ENCODE measurements at places on chromosomes 5 and 9.

GRCh38 chr5:96492459-96493047 lies 59.5 kb upstream of the PCSK1 start:
- DNase-seq: no peak

DNA sequence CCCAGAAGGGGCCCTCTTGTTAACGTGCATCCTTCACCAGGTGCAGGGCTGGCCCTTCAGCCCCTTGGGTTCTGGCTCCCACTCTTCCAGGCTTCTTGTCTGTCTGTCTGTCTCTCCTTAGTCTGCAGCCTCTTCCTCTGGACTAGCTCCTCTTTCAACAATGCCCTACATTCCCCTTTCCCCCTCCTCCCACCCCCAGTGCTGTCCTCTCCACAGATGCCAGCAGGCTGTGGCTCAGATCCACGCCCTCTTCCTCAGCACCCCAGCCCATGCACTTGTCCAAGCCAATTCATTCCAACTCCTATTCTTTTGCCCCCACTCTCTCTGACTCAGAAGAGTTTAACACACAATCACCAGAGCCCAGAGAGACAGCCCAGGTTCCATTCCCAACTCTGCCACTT lies 45.2 kb upstream of the ALDH1B1 start:
- no peak for DNase-seq

GRCh38 chr9:115267790-115268189 lies 149.8 kb upstream of the TNC start:
- DNase-seq: no peak

DNA sequence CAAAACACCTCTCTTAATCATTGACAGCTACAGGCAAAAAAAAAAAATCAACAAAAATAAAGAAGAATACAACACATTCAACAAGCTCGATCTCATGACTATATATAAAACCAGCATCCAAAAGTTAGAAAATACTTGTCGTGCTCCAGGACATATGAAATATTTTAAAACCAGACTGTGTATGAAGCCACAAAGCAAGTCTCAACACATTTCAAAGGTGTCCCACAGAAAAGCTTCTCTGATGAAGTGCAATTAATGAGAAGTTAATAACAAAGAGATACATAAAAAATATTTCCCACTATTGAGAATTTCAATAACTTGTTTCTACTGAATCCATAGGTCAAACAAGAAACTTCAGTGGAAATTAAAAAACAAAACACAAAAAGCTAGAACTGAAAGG lies 178.7 kb downstream of the PLK2 start:
- DNase-seq: no peak

- DNase-seq: no peak
Measured at GRCh38 chr9:3332802-3333201, 193.0 kb downstream of the RFX3 start.

DNA sequence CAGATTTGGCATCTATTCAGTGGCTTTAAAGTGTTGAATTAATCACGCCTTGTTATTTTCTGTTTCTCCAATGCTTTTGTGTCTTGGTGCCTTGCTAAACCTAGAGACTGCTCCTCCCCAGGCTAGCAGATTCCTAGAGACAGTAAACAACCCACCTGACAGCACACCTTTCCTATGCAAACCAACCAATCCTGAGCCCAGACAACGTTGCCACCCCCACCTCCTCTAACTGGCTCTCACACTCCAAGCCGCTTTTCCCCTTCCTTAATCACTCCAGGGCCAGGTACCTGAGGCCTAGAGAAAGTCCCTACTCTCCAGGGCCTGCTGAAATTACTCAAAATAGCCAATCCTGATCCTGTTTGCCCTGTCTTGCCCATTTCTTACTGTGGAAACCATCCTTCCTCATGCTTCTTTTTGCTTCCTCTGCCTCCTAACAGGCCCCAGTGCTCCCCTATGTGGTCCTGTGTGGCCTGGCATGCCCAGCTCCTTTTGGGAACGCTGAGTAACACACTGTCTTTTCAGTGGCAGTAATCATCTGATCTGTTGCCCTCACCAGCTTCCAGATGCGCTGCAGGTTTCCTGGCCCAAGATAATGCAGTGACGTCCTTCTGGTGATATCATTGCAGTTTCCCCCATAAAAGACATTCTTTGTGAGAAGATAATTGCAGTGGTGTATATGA lies 53.4 kb downstream of the GAS1 start:
- no peak for DNase-seq

- DNase-seq: no peak
Measured at GRCh38 chr5:36066001-36066539, 612 bp downstream of the UGT3A2 start.

GRCh38 chr9:128026255-128026772 lies 40.8 kb downstream of the NAIF1 start:
- no peak for DNase-seq

DNA sequence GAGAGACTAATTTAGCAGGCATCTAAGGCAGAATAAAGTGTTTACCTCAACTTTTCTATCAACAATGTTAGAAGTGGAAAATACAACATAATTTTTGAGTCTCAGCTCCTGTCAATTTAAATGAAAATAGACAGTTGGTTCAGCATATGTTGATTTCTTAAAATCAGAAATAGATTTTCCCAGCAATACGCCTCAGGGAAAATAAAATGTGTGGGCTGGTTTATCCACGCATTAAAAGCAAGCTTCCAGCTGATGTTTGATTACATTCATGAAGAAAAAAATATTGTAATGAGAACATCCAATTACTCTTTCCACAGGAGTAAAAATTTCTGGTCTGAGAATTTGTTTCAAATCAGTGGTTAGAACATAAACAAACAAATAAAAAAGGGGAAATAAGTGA lies 166.3 kb downstream of the PDE4D start:
- DNase-seq: no peak

DNA sequence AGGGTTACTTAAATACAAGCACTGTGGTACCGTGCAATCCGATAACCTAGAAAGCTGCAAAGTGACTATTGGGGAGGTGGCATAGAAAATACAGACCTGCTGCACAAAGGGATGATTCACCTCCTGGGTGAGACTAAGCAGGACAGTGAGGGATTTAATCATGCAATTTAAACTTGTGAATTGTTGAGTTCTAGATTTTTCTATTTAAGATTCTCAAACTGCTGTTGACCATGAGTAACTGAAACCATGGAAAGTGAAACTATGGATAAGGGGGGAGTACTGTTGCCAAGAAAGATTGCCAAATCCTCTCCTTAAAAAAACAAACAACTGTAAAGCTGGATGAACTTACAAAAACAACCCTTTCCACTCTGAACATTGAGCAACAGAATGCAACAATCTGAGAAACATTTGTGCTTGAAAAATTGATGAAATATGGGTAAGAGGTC lies 61.5 kb upstream of the NUDT12 start:
- DNase-seq: no peak

DNA sequence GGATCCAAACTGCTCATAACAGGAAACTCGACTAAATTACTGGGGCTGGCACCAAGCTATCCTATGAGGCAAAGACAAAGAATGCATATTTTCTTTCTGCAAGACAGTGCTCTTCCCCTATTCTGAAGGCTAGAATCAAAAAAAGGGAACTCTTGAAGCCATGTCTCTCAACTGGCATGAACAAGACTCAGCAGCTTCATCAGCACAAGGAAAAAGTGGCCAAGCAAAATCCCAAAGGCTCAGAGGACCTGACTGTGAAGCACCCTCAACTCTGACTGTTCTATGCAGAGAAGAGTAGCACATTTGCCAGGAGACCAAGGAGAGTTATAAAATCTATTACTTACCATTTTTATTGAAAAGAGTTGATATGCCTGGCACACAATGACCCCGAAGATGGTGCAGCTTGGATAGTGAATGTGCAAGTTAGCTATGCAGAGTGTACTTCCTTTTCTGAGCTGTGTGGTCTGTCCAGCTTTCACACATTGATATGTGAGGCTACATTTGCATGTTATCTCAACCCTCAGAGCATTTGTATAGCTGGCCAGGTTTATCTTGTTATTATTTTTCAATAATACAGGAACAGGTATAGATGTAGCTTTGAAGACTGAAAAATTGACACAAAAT lies 51.0 kb upstream of the FYB1 start:
- peak; percentile 68 for DNase-seq

GRCh38 chr9:99368341-99369326 lies 146.6 kb downstream of the SEC61B start:
- peak; percentile 55 for DNase-seq

DNA sequence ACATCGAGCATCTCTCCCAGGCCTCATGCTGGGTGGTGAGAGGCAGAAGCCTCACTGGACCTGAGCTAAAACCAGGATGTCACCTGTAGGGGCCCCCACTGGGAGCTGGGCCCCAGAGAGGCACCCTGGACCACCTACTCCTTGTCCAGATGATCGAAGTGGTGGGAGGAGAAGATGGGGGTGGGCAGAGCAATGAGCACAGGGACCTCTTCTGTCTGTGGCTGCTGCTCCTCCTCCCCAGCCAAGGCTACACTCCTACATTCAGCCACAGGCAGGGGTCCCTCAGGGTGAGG lies 227.5 kb downstream of the CACNA1B start:
- DNase-seq: no peak

DNA sequence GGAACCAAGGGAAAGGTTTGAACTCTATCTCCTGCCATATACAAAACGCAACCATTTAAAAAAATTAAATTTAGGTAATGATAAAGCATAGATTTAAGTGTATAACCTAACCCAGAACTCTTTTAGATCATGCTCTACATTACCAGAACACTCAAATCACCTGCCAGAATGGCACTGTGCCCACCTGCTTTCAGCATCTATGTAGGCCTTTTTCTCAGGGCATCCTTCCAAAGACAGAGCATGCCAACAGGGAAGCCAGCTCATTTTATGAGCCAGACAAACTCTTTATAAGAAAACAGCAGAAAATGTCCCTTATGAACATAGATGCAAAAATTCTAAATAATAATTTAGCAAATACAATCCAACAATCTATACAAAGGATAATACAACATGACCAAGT lies 47.9 kb upstream of the SMAD5 start:
- DNase-seq: no peak

DNA sequence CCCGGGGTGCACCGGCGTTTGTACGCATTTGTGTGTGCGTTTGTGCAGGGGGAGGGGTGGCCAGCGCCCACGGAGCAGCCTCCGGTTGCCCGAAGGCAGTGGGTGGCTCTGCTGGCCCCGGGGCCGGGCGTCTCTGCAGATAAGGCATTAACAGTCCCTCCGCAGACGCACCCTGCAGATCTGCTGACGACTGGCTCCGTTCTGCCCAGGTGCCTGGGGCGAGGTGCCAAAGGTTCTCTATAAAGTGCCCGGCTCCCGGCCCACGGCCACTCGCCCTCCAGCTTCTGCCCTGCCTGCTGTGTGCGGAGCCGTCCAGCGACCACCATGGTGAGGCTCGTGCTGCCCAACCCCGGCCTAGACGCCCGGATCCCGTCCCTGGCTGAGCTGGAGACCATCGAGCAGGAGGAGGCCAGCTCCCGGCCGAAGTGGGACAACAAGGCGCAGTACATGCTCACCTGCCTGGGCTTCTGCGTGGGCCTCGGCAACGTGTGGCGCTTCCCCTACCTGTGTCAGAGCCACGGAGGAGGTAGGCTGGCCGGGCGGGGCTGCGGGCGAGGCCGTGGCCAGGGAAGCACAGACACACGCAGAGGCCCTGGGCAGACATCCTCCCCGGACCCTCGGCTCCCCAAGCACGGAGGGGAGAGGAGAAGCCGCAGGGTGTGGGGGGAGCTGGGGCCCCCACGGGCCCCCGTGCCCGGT lies at the start of gene SLC6A19:
SLC6A19 (plus strand) TSS at position 269 of the 699 bp plus-strand sequence; CDS start at position 325, 56 bp downstream.
- DNase-seq: no peak

DNA sequence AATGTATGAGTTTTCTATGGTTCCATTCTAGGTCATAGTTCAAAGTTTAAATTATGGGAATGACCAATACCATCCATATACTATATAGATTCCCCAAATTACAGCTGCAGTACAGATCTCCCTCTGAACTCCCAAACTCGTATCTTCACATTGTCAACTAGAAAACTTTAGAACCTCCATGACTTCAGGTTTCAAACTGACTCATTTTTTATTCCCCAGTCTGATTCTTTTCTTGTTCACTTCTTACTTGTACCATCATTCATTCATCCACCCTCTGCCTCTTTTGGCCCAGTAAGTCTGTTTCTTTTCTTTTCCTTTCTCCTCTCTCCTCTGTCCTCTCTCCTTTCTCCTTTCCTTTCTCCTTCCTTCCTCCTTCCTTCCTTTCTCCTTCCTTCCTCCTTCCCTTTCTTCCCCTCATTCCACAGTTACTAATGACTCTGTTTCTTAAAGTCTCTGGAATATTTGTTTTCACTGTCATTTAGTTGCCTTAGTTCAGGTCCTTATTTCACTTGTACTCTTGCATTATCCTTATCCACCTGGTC lies 30.5 kb downstream of the RAD23B start:
- DNase-seq: no peak

- DNase-seq: no peak
Measured at GRCh38 chr9:17622141-17622540, 43.3 kb downstream of the SH3GL2 start.

DNA sequence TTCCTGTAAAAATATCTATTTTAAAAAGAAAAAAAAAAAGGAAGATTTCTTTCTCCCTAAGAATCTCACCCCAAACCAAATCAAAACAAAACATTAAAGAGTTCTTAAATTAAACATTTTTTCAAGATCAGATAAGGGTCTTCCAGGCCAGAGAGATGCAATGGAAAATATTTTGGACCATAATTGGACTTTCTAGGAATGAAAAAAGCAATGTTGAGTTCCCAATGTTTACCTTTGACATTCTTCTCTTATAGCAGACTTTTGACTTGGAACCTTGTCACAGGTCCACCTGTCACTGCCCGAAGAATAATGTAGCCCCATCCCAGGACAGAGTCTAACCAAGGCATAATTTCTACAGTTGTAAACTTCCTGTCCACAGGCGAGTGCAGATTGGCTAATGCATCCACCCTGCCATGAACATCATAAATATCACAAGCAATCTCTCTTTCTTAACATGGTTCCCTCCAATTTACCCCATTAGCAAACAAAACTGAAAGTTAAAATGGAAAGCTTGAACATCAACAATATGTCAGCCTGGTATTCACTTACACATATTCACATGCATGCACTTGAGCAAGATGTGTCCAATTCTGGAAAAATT lies 121.7 kb upstream of the ZNF366 start:
- no peak for DNase-seq

GRCh38 chr5:90434116-90434714 lies 24.7 kb upstream of the CETN3 start:
- DNase-seq: no peak

DNA sequence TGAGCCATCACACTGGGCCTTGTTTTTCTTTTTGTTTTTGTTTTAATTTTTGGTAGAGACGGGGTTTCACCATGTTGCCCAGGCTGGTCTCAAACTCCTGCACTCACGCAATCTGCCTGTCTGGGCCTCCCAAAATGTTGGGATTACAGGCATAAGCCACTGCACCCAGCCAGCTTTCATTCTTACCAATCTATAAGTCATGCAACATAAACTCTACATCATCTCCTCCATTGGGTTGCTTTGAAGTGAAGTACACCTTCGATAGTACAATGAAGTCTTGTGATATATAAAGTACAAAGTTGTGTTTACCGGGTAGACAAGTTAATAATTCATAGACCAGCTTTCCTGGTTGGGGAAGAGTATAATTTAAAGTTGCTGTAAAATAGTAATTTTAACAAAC lies 8.8 kb upstream of the CDK7 start:
- no peak for DNase-seq

DNA sequence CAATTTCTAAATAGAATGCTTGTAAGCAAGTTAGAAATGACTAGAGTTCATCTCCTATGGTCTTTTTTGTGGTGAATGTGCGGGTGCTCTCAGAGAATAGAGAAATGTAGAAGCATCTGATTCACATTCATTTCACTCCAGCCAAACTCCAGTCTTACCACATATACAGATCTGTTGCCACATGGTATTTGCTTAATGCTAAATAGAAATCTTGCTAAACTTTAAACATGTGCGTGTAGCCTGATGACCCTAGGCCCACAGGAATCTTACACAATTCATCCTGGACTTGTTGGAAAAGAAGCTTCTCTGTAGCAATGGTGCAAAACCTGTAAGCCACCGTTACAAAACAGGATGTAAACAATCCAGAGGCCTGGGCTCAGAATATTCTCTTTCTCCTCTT lies 135.2 kb downstream of the PCSK1 start:
- DNase-seq: peak; percentile 96

Data from inflammatory macrophage treated with lipopolysaccharide for 1 hour (primary cell).